ENCODE measurements at places on chromosomes 6 and 20. TPM values are rescaled to one million over a fixed set of nuclear protein-coding genes. Genes with fewer than 3 reads are reported as not detected.

COL9A3 gene
- 0.19 TPM for total RNA-seq

TMEM217 gene
- total RNA-seq = 8.6 TPM

AURKA gene
- total RNA-seq = 39.9 TPM

PERP gene
- total RNA-seq = 16.5 TPM

MARCKS gene
- 121 TPM for total RNA-seq

SLC35D3 gene
- total RNA-seq = not detected

PHACTR3 gene
- total RNA-seq = not detected

SERPINB6 gene
- 110 TPM for total RNA-seq

EGFL8 gene
- total RNA-seq = 2.5 TPM

JPH2 gene
- total RNA-seq = 0.09 TPM

FABP7 gene
- not detected for total RNA-seq

LY86 gene
- not detected for total RNA-seq

GPR6 gene
- total RNA-seq = not detected

CCM2L gene
- 13.1 TPM for total RNA-seq

SYCP2L gene
- not detected for total RNA-seq

CCN2 gene
- total RNA-seq = 276 TPM

SIRPA gene
- total RNA-seq = 14.4 TPM

ARFGEF3 gene
- 1.7 TPM for total RNA-seq

CALHM6 gene
- 0.09 TPM for total RNA-seq

BMP5 gene
- total RNA-seq = not detected

PAK5 gene
- total RNA-seq = not detected

HEY2 gene
- 1.1 TPM for total RNA-seq

IMPG1 gene
- total RNA-seq = not detected

TFAP2A gene
- 0.09 TPM for total RNA-seq

MAP7 gene
- 0.36 TPM for total RNA-seq

NOX3 gene
- total RNA-seq = not detected

LRRN4 gene
- not detected for total RNA-seq
